ENCODE measurements at places on chromosomes 6 and 20. TPM values are rescaled to one million over a fixed set of nuclear protein-coding genes. Genes with fewer than 3 reads are reported as not detected.

Gene CDSN
- total RNA-seq: not detected

Gene NKAPL
- total RNA-seq: not detected

Gene CNKSR3
- total RNA-seq: 2.7 TPM

Gene REM1
- not detected for total RNA-seq

Gene SLC17A1
- total RNA-seq: not detected

Gene KIAA0408
- total RNA-seq: 0.60 TPM

Gene C20orf96
- 3.8 TPM for total RNA-seq

Gene CITED2
- total RNA-seq: 169 TPM

Gene NANP
- 14.7 TPM for total RNA-seq
